Stimulated activated CD8-positive, alpha-beta memory T cell treated with anti-CD3 and anti-CD28 coated beads, Interleukin-7, amount 100 ng/mL, for 4 hours (primary cell): ENCODE measurements at places on chromosomes 2 and 18.

DNA sequence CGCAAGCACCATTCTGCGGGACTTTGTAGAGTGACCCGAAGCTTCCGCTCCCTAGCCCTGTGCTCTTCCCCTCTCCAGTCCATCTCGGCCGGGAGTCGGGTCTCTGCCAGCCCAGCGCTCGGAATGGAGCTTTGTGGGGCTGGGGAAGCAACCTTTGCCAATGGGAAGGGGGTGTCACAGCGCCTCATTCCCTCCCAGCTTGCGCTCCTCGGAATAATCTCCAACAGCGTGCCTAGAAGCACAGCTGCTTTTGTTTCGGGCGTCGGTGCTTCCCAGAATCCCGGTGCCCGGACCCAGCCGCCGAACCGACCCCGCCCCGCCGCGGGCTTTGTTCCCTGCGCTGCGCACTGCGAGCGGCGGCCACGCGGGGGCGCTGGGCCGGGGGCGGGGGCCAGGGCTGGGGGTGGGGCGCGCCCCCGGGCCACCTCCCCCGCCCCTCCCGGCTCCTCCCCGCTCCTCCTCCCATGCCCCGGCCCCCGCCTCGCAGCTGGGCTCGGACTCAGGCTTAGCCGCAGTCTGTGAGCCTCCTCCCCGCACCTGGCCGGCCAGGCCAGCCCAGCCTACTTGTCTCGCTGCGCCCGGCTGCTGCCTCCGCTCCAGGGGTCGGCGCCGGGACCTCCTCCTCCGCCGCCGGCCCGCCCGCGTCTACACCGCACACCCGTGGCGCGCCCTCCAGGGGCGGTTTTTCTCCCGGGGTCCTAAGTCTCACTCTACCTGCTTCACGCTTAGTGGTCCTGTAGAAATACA, 77.7 kb upstream of the SMAD2 start:
- peak; percentile 8 for DNase-seq

DNA sequence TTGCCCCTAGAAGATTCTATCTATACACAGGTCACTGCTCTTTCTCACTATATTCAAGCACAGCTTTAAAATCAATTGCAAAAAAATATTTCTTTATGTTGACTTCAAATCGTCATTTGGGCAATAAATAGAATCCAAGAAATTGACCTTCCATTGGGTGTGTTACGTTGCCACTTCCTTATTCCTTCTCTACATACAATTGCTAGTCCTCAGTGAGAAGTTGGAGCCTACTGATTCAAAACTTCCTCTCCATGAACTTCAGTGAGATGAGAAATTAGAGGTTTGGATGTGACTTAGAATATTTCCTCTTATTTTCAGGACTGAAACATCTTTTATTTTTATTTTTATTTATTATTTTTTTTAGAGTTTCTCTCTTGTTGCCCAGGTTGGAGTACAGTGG, 40.3 kb downstream of the PMAIP1 start:
- DNase-seq: no peak

GRCh38 chr2:66700677-66701066, 265.7 kb downstream of the MEIS1 start:
- no peak for DNase-seq

DNA sequence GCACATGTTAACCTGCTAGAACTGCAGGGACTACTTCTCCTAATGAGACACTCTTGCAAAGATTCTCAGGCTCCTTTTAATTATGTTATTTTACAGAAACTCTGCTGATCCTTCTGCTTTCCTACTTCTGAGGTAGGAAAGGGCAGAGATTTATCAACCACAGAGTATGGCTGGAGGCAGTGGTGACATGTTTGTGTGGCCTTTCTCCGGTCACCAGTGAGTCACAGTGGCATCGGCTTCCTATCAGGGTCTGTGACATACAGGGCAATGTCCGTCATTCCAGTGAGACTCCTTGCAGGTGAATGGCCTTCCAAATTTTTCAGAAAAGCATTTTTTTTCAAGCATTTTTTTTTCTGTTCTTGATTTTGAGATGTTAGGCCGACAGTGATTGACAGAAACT, 180.7 kb upstream of the LYPD1 start:
- DNase-seq: no peak

DNA sequence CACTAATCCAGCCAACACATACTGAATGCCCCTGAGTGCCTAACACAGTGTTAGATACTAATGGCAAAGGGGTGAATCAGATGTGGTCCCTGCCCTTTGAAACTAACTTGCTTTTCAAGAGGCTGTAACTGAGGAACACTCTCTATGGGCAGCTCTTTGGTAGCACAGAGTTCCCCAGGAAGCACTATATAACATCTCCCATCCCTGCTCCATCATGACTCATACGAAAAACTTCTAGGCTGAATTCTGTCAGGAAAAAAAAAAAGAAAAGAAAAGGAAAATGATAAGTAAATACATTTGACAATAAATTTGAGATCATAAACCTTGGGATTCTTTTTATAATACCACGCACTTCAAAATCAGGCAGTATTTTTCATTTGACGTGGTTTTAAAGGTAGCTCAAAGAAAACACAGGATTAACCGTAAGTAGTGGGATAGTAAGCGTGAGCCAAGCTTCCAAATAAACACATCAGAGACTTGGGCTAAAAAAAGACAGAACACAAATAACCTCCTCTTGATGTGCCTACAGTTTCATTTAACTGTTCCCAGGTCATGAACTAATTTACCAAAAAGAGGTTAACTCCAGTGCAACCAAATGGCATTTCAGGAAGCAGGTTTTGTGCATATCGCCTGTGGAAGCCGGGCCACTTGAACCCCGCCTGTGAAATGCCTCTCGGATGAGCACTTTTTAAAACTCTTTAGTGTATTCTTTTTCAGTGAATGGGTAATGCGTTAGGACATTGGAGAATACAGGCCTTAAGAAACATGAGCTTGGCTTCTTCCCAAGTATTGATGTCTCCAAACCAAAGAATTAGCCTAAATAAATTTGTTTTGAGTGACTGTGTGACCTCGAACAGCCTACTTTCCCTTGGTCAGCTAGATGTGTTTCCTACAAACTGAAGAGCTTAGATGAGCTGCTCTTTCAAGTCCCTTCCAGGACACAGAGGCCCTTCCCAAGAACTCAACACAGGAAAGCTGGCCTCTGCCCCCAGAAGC, 42.0 kb downstream of the RDH14 start:
- DNase-seq: no peak

GRCh38 chr2:31384351-31384750, 30.2 kb downstream of the XDH start:
- DNase-seq: no peak

- no peak for DNase-seq
Observed at GRCh38 chr2:66251573-66251972, 183.4 kb upstream of the MEIS1 start.

- DNase-seq: no peak
Observed at GRCh38 chr2:127105656-127106456, 1.1 kb downstream of the BIN1 start.

GRCh38 chr2:63425606-63426005, 162.7 kb downstream of the WDPCP start:
- no peak for DNase-seq

DNA sequence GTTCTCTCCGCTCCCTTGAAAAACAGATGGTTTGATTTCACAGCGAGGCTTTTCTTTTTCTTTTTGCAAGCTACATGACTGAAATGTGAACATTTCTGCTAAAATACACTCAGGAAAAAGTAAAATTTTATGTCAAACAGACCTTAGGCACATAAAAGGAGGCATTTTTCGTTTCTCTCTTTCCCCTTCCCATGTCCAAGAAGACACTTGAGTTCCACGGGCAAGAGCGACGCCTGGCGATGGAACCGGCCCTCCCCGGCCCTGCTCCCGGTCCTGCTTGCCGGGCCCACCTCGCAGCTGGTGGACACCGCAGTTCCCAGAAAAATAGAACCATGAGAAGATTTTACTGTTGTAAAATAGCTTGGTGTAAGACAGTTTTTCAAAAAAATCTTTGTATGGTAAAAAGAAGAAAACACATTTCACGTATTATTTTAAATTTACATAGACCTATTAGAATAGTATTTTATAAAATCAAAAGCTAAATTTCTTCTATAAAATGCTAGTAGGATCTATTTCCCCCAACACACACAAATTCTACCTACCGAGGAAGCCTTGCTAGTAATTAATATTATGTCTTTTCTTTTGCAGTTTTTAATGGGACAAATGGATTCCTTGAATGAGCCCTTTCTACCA, 2.3 kb upstream of the ALKAL2 start:
- no peak for DNase-seq

GRCh38 chr2:169260246-169260645, 102.1 kb downstream of the LRP2 start:
- no peak for DNase-seq

DNA sequence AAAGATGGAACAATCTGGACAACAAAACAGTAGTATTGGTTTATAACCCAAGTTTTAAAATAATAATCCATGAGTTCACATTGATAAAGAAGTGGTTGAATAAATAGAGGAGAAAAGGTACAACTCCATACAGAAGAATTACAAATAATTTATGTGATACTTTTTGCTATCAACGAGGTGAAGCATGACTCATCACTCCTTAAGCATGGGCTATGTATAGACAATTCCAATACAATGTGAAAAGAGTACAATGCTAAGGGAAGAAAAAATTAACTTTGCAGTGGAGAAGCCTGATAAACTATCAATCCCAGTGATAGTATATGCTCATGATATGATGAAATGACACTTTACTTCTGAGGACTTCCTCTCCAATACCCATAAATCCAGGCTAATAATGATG, 312.9 kb downstream of the GULP1 start:
- no peak for DNase-seq

DNA sequence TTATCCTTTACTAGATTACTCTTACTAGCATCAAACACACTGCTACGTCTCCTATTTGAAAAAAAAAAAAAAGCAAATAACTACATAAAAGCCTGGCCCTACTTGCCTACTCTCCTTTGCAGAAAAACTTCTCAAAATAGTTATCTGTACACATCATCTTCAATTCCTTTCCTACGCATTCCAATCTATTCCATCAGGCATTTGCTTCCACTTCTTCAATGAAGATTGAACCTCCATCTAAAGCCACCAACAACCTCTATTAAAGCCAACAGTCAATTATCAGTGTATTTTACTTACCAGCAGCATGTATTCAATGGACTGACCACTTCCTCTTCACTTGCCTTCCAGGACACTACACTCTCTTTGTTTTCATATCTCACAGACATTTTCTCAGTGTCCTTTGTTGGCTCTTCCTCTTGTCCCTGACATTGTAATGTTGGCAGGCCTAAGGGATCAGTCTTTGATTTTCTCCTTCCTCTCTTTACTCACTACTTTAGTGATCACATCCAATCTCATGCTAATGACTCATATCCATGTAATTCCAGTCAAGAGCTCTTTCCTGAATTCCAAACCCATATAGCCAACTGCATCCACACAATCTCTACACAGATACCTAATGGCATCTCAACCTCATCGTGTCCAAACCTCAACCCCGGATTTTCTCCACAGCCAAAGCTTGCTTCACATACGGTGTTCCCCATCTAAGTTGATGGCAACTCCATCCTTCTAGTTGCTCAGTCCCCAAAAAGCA, 131.3 kb downstream of the CCDC148 start:
- no peak for DNase-seq

- no peak for DNase-seq
Observed at GRCh38 chr2:139645617-139646016, 865.4 kb upstream of the NXPH2 start.

GRCh38 chr2:177161741-177162460, 50.7 kb upstream of the HNRNPA3 start:
- DNase-seq: no peak

DNA sequence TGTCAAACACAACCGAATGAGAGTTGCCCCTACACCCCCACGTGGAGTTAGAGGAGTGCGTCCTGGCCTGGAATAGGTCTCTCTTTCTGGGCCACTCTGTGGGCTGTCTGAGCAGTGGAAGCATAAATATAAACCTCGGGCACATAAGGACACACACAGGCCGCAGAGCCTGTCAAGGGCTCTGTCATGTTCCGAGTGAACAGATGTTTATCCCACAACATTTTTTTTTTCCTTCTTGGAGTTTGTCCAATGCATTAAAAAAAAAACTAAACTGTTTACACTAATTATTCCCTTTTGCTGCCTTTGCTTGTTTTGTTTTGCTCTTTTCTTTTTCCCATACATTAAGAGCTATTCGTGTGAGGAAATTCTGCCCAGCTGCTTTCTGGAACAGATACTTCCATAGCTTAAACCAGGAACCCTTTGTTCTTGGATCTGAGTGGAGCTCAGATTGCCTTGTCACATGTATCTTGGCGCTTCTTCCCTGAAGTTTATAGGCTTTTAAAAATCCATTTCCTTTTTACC, 228.3 kb upstream of the FOSL2 start:
- no peak for DNase-seq

DNA sequence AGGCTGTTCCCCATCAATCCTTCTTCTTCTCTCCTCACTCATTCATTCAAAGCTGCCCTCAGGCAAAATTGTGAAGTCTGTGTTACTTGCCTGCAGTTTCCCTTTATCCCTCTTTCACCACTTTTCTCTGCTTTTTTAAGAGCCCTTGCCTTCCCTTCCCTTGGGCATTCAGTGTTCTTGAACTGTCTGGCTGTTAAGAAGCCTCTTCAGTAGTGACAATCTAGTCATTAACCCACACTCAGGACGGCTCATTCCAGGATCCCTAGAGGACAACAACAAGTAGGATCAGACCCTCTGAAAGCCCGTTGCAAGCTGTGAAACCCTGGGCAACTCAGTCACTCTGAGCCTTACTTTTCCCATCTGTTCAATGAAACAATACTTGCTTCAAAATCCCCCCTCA, 615.7 kb downstream of the EPHA4 start:
- DNase-seq: no peak

DNA sequence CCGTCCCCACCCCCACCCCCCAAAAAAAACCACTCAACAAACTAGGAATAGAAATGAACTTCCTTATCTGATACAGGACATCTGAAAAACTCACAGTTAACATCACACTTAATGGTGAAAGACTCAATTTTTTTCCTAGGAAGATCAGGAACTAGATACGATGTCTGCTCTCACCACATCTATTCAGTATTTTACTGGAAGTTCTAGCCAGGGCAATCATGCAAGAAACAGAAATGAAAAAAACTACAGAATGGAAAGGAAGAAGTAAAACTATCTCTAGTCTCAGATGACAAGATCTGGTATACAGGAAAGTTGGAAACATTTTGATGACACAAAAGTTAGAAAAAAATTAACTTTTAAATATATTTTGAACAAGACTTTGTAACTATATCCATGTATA, 114.4 kb upstream of the FZD5 start:
- no peak for DNase-seq

GRCh38 chr2:68698567-68699377, 35.8 kb upstream of the ARHGAP25 start:
- no peak for DNase-seq

DNA sequence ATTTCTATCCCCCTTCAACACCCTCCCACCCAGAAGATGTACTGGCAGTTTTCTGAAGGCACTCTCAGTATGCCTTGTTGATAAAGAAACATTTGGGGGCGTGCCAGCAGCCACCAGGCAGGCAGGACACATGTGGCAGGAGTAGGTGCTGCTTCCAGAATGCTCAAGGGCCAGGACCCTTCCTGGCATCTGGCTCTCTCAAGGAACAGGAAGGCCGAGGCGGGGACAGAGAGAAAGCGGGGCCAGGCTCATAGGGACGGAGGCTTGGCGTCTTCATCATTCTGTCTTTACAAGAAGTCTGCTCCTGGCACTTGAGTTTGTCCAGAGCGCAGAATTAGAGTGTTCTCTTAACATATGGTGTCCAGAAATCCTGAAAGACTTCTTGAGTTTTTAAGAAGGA, 121.6 kb downstream of the FAM210A start:
- no peak for DNase-seq
